GM12891 (cell line): ENCODE measurements at places on chromosomes 6 and 20.
A peak's percentile ranks its signal among the peaks of the same experiment; 100 is the strongest.

DNA sequence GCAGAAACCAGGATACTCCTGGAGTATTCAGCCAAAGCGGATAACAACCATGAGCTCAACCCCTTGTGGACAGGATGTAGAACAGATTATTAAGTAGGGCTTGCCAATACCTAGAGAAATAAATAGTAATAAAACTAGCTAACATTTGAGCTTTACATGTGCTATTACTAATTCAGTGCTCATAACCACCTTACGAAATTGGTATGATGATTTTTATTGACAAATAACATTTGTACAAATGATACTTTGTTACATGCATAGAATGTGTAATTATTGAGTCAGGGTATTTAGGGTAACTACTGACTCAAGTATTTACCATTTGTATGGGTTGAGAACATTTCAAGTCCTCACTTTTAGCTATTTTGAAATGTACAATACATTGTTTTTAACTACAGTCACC lies 287.9 kb downstream of the CDC5L start:
- no peak for DNase-seq

GRCh38 chr6:72081871-72082270 lies 195.5 kb downstream of the RIMS1 start:
- no peak for DNase-seq

- no peak for DNase-seq
These were observed 201.6 kb upstream of the SGK1 start for GRCh38 chr6:134519465-134519864.

DNA sequence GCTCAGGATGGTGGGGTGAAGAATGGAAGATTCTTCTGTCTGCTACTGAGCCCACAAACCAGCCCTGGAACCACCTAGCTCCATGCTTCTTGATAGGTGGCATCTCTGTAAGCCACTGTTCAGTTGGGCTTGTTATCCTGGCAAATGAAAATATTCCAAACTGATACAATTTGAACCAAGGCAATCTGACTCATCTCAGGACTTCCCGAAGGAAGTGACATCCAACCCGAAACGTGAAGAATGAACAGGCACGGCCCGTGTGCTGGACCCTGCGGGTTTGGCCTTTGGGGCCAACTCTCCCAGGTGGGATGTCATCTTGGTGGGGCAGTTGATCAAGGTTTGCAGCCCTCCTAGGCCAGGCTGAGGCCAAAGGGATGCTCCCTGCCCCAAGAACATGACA lies 160.3 kb downstream of the PREX1 start:
- DNase-seq: no peak

GRCh38 chr6:32415521-32416019 lies 8.6 kb upstream of the BTNL2 start:
- DNase-seq: peak; percentile 25

GRCh38 chr6:52749556-52750152 lies 13.6 kb downstream of the GSTA2 start:
- no peak for DNase-seq

DNA sequence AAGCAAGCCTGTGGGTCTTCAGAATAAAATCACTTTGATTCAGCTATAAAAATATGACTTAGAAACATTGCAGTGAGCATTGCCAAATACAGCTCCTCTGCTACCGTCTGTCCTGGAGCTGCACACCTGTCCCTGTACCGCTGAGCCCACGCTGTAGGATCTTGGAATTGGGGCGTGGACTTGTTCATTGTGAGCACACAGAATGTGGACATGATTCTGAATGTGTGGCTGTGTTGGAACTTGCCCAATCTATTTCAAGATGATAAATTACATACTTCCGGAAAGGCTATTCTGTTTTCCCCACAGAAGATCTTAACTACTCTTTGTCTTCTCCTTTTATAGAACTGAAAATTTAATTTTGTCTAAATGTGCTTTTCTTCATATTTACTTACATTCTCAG lies 107.3 kb downstream of the UST start:
- DNase-seq: no peak

- no peak for DNase-seq
These were observed 64.2 kb upstream of the SLC35B3 start for GRCh38 chr6:8499540-8499939.

GRCh38 chr6:89826029-89826528 lies 3.6 kb upstream of the CASP8AP2 start:
- no peak for DNase-seq

- no peak for DNase-seq
These were observed at the start of gene SLPI for GRCh38 chr20:45254383-45255262. SLPI (minus strand) TSS chr20:45254564; CDS start chr20:45254543, 21 bp downstream.

DNA sequence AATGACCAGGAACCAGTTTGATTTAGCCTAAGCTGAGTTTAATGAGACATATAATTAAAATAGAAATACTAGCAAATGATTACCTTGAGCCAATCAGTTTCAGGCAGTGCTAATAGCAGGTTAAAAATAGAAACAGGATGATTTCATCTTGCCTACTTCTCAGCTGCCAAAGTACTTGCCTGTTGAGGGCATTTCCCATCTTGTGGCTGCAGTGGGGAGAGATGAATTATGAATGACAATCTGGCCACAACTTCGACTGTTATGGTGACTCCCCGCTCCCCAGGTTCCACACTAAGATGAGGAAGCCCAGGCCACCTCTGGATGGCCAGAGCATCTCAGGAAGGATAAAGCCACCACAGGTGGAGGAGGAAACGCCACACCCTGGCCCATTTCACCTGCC lies 31.3 kb downstream of the MBOAT1 start:
- DNase-seq: no peak

GRCh38 chr6:148874698-148875293 lies 128.0 kb downstream of the UST start:
- no peak for DNase-seq

- DNase-seq: no peak
These were observed 252.3 kb upstream of the KCNG1 start for GRCh38 chr20:51275181-51275580.
